ENCODE measurements at places on chromosomes 4 and X. TPM values are rescaled to one million over a fixed set of nuclear protein-coding genes. Genes with fewer than 3 reads are reported as not detected.

CRMP1 gene
- total RNA-seq, result 1.8 TPM

DNA sequence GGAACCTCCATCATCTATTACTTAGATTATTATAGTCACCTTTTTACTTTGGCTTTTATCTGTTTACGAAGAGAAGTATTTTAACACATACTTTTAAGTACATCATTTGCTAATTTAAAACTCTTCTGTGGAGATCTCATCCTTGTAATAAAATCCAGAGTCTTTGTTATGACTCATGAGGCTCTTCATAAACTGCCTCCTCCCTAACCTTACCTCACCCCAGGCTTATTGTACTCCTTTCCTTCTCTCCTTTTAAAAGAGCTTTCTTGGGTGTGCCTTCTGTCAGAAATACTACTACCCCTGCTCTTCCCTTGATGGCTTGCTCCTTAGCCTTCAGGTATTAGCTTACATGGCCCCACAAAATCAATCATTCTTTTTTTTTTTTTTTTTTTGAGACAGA is 6.6 kb downstream of the ARL9 start:
- no peak for DNase-seq

CCDC158 gene
- total RNA-seq, result 0.17 TPM

- DNase-seq, result no peak
These were observed 207.1 kb downstream of the PPP3CA start for GRCh38 chr4:101140228-101140627.

MAGEA11 gene
- total RNA-seq, result not detected

GRCh38 chr4:16078195-16078760 is 5.5 kb downstream of the PROM1 start:
- DNase-seq, result no peak

- DNase-seq, result no peak
These were observed 123.7 kb downstream of the STOX2 start for GRCh38 chr4:184028561-184029374.

DNA sequence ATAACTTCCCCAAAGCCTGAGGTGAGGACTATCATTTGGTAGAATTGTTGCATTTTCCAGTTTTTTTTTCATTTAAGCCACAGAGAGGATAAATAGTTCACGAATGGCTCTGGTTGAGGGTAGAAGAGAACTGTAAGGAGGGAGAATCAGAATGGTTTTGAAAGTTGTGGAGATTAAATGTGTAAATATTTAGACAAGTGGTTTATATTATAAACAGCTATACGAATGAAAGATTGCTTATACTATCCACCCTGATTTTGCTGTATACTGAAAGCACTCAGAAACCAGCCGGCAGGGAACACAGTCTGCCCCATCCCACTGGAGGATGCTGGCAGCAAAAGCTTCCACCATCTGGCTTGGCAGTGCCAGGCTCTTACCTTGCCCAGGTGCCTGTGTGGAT is 341.1 kb downstream of the RAPGEF2 start:
- no peak for DNase-seq

- no peak for DNase-seq
These were observed 13.0 kb downstream of the SEPTIN11 start for GRCh38 chr4:76962406-76963130.

GRCh38 chrX:103153661-103154060 is 60.7 kb upstream of the NXF3 start:
- no peak for DNase-seq

- DNase-seq, result no peak
These were observed 17.7 kb downstream of the APELA start for GRCh38 chr4:164894702-164895101.

All from epithelial cell of proximal tubule (primary cell).